Stimulated activated CD4-positive, alpha-beta T cell treated with anti-CD3 and anti-CD28 coated beads, Interleukin-2, amount 100 ng/mL, for 48 hours (primary cell): ENCODE measurements at places on chromosomes 5 and 9.

DNA sequence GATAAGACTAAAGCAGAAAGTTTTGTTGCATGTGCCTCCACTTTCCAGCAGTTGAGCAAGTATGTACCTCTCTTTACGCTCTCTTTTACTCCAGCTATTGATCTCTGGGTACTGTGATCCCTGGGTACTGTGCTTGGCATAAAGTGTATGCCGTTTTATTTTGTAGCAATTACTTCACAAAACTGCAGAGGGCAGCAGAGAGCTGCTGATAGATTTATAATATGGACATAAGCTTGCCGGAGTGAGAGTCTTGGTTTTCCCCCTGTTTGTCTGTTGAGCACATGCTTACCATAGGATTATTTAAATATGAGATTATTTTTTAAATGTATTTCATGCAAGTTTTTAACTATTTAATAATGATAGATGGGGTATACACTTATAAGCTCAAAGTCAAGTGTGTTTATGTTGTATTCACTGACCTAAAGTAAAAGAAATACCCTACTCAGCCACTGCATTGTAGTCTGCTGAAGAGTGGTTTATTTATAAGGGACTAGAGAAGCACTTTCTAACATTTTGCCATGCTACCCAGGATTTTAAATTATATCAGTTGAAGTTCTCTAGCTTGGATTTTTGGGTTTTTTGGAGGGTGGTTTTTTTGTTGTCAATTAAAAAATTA, 13.0 kb downstream of the TTC1 start:
- DNase-seq, result peak; percentile 55

DNA sequence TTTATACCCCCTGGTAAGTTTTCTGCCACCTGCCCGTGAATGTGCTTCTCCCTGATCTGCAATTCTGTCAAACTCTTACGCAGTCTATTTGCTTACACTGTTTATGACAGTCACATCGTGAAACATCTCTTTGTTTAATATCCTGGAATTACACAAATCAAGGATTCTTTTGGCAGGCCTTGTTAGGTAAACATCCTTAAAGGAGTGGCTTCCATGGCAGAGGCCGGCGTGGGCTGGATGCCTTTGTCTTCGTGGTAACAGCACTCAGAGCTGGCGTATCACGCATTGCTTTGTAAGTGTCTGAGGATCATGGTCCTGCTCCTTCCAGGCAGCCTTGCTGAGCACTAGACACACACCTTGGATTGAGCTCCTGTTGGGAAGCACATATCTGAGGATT, 145.7 kb downstream of the IRX1 start:
- no peak for DNase-seq

GRCh38 chr5:81208904-81209303, 24.2 kb upstream of the CKMT2 start:
- DNase-seq, result no peak

- DNase-seq, result no peak
Measured at GRCh38 chr9:121372239-121373010, 2.4 kb upstream of the STOM start.

GRCh38 chr5:17316970-17317459, 99.6 kb downstream of the BASP1 start:
- DNase-seq, result no peak

DNA sequence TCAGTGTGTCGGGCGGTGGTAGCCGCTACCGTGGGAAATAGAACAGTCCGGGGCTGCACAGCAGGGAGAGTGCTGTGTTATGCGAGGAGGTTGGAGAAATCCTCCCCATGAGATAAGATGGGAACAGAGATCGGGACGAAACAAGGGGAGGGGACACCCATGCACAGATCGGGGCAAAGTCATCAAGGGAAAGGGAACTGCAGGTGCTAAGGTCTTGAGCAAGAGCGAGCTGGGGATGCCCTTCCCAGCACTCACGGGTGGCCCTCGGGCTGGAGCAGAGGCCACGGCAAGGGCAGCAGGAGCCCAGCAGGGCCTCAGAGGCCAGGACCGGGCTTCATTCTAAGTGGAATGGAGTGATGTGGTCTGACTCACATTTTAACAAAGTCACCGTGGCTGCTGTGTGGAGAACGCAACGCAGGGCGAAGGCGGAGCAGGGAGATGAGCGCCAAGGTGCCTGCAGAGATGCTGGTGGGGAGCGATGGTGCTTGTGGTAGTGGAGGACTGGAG, 7.7 kb downstream of the IL13 start:
- DNase-seq, result no peak

DNA sequence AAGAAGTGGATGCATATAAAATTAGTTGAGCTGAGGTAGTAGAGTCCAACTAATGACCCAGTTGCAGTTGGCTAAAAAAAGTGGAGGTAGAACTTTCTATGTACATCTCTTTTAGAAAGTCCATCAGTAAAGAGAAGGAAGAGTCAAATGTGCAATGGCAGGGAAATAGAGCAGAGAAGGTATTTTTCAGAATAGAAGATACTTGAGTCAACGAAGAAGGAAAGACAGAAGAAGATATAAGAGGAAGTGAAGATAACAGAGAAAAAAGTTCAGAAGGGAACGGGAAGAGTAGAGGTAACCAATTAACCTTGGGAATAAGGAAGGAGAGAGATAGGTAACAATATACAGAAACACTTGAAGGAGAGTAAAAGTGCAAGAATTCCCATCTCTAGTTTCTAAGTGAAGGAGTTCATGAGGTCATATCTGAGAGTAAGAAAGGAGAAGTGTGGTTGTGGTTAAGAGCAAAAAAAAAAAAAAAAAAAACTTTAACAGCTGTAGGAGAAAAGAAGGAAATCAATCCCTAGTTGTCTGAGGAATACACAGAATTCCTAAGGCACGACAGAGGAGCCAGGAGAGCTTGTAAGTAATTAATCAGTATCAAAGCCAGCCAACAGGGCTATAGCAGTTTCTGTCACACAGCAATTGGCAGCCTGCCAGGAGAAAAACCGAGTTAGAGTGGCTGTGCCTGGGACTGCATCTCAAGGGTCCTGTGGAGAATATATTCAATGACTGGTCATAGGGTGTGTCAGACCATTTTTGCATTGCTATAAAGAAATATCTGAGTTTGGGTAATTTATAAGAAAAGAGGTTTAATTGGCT, 61.0 kb downstream of the ARL15 start:
- DNase-seq, result peak; percentile 23

GRCh38 chr5:177983763-177984583, 12.1 kb downstream of the PROP1 start:
- no peak for DNase-seq

DNA sequence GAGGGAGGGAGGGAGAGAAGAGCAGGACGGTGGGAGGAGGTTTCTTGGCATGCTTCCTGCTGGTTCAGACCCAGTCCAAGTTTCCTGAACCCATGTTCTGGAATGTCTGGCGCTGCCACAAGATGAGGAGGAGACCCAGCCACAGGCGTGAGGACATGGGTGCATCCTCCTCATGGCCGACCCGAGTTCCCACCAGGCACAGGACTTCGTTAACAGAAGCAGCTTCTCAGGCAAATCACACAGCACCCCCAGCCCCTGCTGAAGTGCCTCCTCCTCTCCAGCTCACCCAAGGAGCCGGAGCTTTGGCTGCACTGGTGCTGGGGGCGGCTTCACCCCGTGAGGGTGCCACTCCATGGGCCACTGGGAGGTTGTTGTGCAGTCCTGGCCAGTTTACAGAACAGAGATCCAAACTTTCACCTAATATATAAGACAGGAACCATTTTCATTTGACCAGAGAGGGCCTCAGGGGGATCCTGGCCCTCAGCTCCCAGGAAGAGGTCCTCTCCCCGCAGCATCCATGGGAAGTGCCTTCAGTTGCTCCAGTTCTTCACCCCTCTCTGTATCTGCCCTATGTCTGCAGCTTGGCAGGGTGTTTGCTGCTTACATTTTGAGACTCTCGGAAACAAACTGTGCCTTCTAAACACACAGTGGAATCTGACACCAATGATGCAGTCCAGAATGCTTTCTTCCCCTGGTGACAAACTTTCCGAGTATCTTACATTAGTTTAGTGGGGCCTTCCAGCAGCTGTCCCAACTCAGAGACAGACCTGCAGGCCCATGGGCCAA, 10.2 kb upstream of the NKD2 start:
- no peak for DNase-seq

GRCh38 chr5:14151416-14151815, 8.3 kb downstream of the TRIO start:
- DNase-seq, result no peak

GRCh38 chr9:14219850-14220249, 94.1 kb downstream of the NFIB start:
- DNase-seq, result no peak

DNA sequence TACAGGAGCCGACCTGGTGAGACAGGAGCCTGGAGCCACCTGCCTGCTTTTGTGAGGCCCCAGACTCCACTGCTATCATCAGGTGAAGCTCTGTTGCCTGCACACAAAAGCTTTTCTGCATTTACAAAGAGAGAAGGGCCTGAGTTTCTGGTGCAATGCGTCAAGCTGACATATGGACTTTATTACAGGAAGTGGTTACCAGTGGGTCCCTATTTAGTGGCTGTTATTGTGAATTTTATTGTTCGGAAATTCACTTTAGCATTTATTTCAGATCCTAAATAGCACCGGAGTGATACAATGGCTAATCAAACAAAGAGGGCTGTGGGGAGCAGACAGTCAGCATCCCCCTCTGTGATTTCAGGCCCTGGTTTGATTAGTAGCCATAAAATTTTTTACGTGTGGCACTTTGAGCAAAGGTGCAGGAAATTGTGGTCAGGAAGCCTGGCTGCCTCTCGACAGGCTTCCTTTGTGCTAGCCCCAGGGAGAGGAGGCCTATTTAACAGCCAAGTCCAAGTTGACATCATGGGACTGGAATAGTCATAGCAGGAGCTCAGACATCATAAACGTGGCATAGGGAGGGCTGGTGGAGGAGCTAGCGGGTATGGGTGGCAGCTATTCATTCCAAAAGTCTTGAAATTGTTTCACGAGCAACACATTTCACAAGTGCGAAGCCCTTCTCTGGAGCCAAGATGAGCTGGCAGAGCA, 8.4 kb downstream of the TGFBI start:
- DNase-seq, result peak; percentile 30

DNA sequence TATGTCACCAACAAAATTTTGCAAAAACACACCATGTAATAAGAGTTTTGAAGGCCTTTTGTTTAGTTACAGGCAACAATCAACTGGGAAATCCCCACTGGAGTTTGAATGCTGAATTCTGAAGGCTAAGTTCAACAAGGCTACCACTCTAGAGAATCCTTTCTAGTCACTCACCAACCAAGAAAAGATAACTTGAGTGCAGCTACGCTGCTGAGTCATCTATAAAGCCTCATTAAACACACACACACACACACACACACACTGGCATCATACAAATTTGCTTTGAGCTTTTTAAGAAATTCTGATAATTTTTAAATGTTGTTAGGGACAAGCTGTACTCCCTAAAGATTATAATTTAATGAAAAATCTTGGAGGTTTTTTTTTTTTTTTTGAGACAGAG, 219.6 kb downstream of the DENND1A start:
- DNase-seq, result no peak

GRCh38 chr5:109529520-109529919, 119.7 kb upstream of the PJA2 start:
- no peak for DNase-seq

DNA sequence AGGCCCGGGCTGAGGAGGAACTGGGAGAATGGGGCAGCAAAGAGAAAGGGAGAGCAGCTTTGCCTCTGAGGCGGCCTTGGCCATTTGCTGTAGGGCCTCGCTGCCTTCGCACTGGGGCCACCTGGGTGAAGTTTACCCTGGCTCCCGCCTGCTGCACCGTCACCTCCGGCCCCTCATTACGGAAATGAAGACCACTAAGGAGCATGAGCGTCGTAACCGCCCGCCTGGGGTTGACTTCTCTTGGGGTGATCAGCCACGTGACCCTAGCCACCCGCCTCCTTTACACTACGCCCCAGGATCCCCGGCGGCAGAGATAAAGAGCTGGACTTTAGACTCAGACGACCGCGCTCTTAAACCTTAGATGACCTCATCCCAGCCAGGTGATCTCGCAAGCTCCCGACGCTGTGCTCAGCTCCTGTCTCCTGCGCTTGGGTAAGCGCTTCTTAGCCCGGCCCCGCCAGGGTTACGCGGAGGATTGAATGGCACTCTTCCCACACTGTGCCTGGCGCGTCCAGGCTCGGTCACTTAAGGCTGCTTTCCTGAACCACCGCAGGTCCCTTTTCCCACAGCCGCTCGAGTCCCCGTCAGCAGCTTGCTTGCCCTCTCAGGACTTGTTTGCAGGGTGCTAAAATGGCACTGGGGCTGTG, 107.9 kb upstream of the LARP1 start:
- DNase-seq, result peak; percentile 3

- DNase-seq, result no peak
Measured at GRCh38 chr9:88198341-88198807, 60.1 kb upstream of the SPATA31C2 start.

DNA sequence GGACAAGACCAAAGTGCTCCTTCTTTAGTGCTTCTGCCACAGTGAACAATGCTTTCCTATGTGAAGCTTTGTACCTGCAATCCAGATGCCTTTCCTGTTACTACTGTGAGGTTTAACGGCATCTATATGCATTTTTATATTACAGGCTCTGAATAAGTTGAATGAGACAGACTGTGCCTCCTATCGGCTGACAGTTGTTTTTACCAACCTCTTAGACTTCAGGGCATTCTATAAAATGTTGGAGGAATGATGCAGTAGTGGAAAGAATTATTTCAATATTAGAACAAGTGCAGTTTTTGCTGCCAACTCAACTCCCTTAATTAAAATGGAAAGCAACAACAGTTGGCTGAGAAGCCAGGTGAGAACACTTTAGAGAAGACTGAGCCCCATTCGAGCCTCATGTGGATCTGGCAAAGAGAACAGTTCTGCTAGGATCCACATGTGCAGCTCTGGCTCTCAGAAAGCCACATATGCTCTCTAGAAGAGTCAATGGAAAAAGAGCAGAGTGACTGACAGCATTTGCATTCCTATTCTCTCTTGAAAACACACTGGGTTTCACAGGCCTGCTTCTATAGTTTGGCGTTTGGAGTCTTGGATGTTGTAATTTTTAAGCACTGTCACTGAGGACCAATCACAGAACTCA, 147.5 kb downstream of the LURAP1L start:
- DNase-seq, result no peak

- DNase-seq, result no peak
Measured at GRCh38 chr5:176748967-176749935, 61.1 kb upstream of the UNC5A start.

GRCh38 chr9:33264003-33264472, 470 bp downstream of the BAG1 start:
- DNase-seq, result no peak

DNA sequence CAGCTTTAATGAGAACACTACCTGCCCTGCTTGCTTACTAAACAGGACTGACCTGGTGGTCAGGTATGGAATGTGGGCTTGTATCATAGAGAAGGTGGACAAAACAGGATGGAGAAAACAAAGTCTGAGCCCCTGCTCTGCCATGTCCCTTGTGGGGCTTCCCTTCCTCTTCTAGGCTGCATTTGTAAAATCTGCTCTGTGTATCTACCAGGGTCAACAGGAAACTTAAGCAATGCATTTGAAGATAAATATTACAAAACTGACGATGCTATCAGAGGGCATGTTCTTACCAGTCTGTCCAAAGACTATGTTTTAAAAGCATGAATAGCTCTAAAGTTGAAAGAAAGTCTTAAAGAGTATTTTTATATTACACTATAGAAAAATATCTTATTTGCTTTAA, 228.7 kb downstream of the DCP2 start:
- no peak for DNase-seq

- no peak for DNase-seq
Measured at GRCh38 chr5:124740071-124740470, 6.4 kb downstream of the ZNF608 start.
